ENCODE measurements at places on chromosomes 13 and 19. TPM values are rescaled to one million over a fixed set of nuclear protein-coding genes. Genes with fewer than 3 reads are reported as not detected.
A peak's percentile ranks its signal among the peaks of the same experiment; 100 is the strongest.

- peaks cover 2% of the 10 kb centered on the region for H3K27me3 ChIP-seq
- peaks cover 4% of the 10 kb centered on the region for H3K4me1 ChIP-seq
- no peak overlapping the region for H3K27ac ChIP-seq
- no peak for DNase-seq
- no peaks in the 10 kb centered on the region for H3K36me3 ChIP-seq
- no peak overlapping the region for H3K4me3 ChIP-seq
Measured at GRCh38 chr19:18780631-18781030, 10.5 kb downstream of the COMP start.

GRCh38 chr19:39211731-39212374 lies 7.8 kb upstream of the SYCN start:
- H3K4me1 ChIP-seq = no peaks in the 10 kb centered on the region
- no peak for DNase-seq
- no peak overlapping the region for H3K27ac ChIP-seq
- H3K4me3 ChIP-seq = no peak overlapping the region

Gene MICOS13
- 435 TPM for polyA plus RNA-seq

DNA sequence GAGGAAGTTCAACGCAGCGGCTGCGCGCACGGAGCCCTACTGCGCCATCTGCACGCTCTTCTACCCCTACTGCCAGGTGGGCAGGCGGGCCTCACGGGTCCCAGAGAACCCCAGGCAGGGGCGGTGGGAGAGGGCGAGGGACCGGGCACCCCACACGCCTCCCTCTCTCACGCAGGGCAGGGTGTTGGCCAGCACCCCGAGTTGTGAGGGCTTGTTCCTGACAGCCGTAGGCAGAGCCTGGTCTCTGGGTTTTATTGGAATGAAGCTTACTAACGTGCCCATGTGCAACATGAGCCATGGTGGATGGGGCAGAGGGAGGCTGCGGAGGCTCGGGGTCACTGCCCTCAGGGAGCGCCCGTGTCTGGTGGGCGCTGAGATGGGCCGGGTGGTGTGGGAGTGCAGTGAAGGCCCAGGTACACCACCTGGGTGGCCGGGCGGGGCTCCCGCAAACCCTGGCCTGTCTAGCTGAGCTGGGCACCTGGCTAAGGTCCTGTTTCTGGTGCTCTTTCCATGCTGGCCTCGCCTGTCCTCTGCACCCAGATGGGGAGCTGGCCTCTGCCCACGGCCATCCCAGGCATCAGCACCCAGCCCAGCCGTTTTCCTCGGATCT lies 165.2 kb downstream of the KDM4B start:
- H3K27me3 ChIP-seq = no peaks in the 10 kb centered on the region
- no peak overlapping the region for H3K27ac ChIP-seq
- no peak for DNase-seq

Gene CYP4F2
- not detected for polyA plus RNA-seq

DNA sequence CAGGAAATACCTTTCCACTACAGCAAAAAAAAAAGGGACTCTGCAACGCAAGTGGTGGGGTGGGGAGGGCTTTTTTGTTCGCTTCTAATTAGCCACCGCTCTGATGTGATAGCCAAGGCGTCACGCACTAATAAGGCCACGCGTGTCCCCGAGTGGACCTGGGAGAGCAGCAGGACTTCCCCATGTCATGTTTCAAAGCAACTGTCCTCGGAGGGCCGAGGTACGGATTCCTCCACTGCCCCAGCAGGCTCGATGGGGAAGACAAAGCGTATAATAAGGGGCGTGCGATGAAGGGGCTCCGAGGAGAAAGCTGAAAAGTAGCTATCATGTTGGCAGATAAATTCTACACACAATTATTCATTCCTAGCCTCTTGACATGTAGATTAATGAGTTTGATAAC lies 179.7 kb upstream of the ZNF507 start:
- no peak overlapping the region for H3K4me3 ChIP-seq
- DNase-seq = no peak
- H3K27ac ChIP-seq = no peak overlapping the region
- H3K36me3 ChIP-seq = no peaks in the 10 kb centered on the region
- peaks cover 22% of the 10 kb centered on the region for H3K27me3 ChIP-seq
- no peaks in the 10 kb centered on the region for H3K4me1 ChIP-seq

Gene PABPC3
- 0.03 TPM for polyA plus RNA-seq

GRCh38 chr19:11088506-11089253 lies 583 bp upstream of the LDLR start:
- peaks cover 54% of the 10 kb centered on the region for H3K4me1 ChIP-seq
- H3K27ac ChIP-seq = peak overlapping the region; percentile 97
- H3K36me3 ChIP-seq = no peaks in the 10 kb centered on the region
- H3K4me3 ChIP-seq = peak overlapping the region; percentile 77
- no peak for DNase-seq

Gene FOXO1
- polyA plus RNA-seq = 11.1 TPM

DNA sequence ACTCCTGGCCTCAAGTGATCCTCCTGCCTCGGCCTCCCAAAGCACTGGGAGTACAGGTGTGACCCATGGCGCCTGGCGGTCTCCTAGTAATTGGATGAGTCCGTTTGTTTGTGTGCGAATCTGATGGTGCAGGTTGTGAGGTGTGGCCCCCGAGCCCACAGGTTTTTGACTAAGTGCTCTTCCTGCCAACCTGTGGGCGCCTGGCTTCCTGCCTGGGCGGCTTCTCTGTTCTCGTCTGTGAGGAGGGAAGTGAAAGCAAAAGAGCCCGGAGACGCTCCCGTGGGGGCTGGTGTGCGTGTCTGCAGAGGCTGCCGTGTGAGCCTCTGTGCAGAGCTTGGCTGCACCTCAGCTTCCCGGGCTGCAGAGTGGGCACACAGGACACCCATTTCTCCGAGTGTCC lies 10.0 kb downstream of the ARHGAP45 start:
- DNase-seq = peak; percentile 81
- H3K27ac ChIP-seq = no peak overlapping the region
- peaks cover 10% of the 10 kb centered on the region for H3K27me3 ChIP-seq
- H3K4me1 ChIP-seq = no peaks in the 10 kb centered on the region
- H3K4me3 ChIP-seq = no peak overlapping the region

Gene FGF22
- 0.07 TPM for polyA plus RNA-seq

DNA sequence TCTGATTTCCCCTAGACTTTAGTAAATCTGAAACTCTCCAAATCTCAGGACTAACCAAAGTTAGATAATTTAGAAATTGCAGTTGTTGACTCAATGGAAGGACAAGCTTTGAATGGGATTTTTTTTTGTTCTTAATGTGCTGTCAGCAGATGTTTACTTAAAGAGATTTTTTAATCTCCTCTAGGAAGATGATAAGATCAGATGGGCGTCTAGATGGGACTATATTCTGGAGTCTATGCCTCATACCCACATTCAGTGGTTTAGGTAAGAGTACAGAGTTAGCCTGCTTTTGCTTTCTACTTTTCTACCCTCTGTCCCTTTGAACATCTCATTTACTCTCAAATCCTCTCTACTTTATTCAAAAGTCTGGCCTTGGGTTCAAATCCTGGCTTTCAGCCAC lies 39.3 kb downstream of the TM9SF2 start:
- no peak for DNase-seq
- peaks cover 57% of the 10 kb centered on the region for H3K36me3 ChIP-seq
- no peaks in the 10 kb centered on the region for H3K4me1 ChIP-seq
- H3K4me3 ChIP-seq = no peak overlapping the region
- H3K27ac ChIP-seq = no peak overlapping the region

DNA sequence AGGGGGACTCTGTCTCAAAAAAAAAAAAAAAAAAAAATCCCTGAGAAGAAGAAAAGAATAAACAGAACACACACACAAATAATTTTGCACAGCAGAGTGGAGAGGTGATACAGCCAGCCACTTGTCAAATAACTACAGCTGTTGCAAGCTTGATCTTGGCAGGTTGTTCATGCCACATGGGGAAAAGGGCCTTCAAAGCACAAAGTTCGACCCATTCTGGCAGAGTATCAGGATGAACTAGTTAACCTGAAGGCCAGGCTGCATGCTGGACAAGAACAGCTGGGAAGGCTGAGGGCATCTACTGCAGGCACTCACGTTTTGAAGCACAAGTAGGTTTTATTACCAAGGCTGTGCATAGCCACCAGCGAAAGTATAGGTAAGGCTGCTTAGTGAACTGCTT lies 104.1 kb downstream of the KCTD15 start:
- H3K4me3 ChIP-seq = no peak overlapping the region
- no peaks in the 10 kb centered on the region for H3K27me3 ChIP-seq
- H3K27ac ChIP-seq = no peak overlapping the region
- H3K36me3 ChIP-seq = no peaks in the 10 kb centered on the region
- DNase-seq = no peak

Gene TUBB4A
- polyA plus RNA-seq = 2.0 TPM

DNA sequence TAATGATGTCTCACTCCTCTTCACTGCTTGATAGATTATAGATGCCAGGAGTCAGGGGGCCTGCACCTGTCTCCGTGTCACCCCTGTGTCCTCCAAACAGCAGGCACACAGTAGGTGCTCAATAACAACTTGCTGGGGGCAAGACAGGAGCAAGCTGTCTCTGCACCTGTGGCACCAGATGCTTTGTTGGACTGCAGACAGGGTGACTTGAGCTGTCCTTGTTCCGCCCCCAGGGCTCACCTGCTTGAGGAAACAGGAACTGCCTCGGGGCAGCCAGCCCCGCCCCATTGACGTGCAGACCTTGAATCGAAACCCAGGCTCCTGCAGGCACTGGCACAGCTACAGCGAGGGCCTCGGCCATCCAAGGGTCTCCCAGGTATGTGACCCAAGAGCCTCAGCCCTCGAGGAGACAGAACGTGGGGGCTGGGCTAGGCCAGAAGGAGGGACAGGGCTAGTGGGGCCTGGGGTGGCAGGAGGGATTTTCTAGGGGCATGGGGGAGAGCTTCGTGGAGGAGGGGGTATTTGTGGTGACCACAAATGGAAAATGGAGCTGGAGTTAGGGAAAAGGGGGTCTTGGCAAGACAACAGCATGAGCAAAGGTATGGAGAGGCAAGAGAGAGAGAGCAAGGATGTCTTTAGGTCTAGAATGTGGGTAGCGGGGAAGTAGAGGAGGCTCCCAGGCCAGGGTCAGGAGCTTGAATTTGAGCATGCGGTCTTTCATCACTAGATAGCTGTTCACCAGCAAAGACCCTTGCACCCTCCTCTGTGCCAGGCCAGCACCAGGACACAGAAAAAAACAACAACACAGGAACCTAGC lies at the start of gene HSH2D:
HSH2D (plus strand) TSS at position 287 of the 817 bp plus-strand sequence. CDS start 5,066 bp downstream, outside the sequence.
- peaks cover 18% of the 10 kb centered on the region for H3K27me3 ChIP-seq
- H3K36me3 ChIP-seq = no peaks in the 10 kb centered on the region
- no peak within 1 kb of the TSS for H3K4me3 ChIP-seq
- H3K27ac ChIP-seq = no peak within 1 kb of the TSS
- H3K4me1 ChIP-seq = no peaks in the 10 kb centered on the region
- DNase-seq = peak; percentile 47

DNA sequence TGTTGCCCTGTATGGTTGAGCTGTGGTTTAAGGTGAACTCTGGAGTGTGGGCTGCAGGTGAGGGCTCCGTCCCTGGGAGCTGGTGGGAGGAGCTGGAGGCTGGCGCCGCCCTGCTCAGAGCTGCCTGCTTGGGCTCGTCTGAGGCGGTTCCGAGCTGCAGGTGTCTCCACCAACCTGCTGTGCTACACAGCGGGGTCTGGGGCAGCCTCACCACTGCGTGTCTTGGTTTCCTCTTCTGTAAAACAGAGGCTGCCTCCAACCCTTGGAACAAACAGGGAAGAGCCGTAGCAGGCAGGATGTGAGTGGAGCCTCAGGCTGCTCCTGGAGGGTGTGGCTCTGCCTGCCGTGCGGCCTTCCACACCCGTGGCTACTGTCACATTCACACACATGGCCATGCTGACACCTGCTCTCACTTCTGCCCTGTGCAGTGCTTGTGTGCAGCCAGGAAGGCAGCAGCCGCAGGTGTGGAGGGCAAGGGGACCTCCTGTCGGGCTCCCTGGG lies 21.4 kb downstream of the NAXD start:
- peaks cover 90% of the 10 kb centered on the region for H3K36me3 ChIP-seq
- H3K4me3 ChIP-seq = no peak overlapping the region
- no peak for DNase-seq
- no peaks in the 10 kb centered on the region for H3K4me1 ChIP-seq
- H3K27me3 ChIP-seq = no peaks in the 10 kb centered on the region

DNA sequence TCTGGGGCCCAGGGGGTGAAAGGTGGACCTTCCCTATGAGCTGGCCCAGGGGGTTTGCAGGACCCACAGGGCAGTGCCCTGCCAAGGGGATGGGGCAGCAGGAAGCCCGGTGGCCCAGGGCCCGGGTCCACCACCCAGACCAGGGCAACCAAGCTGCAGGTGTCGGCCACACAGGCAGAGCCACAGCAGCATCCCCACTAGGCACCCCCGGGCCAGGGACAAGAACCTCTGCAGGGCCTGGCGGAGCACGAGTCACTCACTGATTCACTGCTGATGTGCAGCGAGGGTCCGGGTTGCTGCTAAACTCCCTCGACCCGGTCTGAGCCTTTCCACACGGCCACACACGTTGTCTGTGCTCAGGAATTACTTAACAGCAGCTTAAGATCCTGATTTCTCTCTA lies 8.8 kb downstream of the FZR1 start:
- no peak for DNase-seq
- H3K27ac ChIP-seq = no peak overlapping the region
- H3K4me1 ChIP-seq = no peaks in the 10 kb centered on the region
- H3K36me3 ChIP-seq = peaks cover 4% of the 10 kb centered on the region
- H3K27me3 ChIP-seq = no peaks in the 10 kb centered on the region

- DNase-seq = peak; percentile 54
- H3K27me3 ChIP-seq = no peaks in the 10 kb centered on the region
- peaks cover 17% of the 10 kb centered on the region for H3K4me1 ChIP-seq
- H3K36me3 ChIP-seq = no peaks in the 10 kb centered on the region
Measured at GRCh38 chr13:50208826-50209335, 193.6 kb downstream of the KCNRG start.

Gene GJB6
- not detected for polyA plus RNA-seq

Gene PCDH20
- polyA plus RNA-seq = 8.3 TPM

Gene ACER1
- polyA plus RNA-seq = not detected

Gene FBXO17
- 1.2 TPM for polyA plus RNA-seq

DNA sequence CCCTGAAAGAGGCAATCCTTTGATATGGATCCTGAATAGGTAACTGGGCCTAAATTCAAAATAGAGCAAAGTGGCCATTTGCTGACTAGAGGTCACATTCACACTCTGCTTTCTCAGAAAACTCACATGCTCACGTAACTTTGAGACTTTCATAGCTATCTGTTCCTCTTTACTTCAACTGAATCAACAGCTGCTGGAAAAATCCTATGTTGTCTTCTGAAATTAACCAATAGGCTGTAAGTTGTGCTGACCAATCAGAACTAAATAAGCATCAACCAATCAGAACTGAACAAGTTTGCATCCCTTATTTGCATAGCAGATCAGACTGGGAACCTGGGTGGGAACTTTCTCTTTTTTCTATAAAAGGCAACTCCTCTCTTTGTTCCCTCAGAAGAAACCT lies 24.0 kb upstream of the TBC1D4 start:
- no peak overlapping the region for H3K27ac ChIP-seq
- H3K4me3 ChIP-seq = no peak overlapping the region
- H3K27me3 ChIP-seq = no peaks in the 10 kb centered on the region
- no peaks in the 10 kb centered on the region for H3K4me1 ChIP-seq
- DNase-seq = no peak
- H3K36me3 ChIP-seq = no peaks in the 10 kb centered on the region

Gene ZNF254
- polyA plus RNA-seq = 5.5 TPM

- H3K27ac ChIP-seq = no peak overlapping the region
- no peaks in the 10 kb centered on the region for H3K36me3 ChIP-seq
- DNase-seq = no peak
- H3K4me1 ChIP-seq = peaks cover 16% of the 10 kb centered on the region
Measured at GRCh38 chr13:50714891-50715290, 128.6 kb downstream of the DLEU7 start.

- H3K4me3 ChIP-seq = no peak overlapping the region
- no peaks in the 10 kb centered on the region for H3K36me3 ChIP-seq
- DNase-seq = no peak
Measured at GRCh38 chr13:95614641-95615245, 29.8 kb downstream of the DZIP1 start.

GRCh38 chr13:105196052-105196451 lies 1339.4 kb downstream of the EFNB2 start:
- H3K4me1 ChIP-seq = no peaks in the 10 kb centered on the region
- no peaks in the 10 kb centered on the region for H3K27me3 ChIP-seq
- H3K36me3 ChIP-seq = no peaks in the 10 kb centered on the region
- DNase-seq = no peak
- H3K4me3 ChIP-seq = no peak overlapping the region

Gene KCNRG
- 0.29 TPM for polyA plus RNA-seq

Gene EXOC3L2
- 1.3 TPM for polyA plus RNA-seq

Data from heart left ventricle (tissue), 16 donors.